ENCODE measurements at places on chromosomes 4 and X. TPM values are rescaled to one million over a fixed set of nuclear protein-coding genes. Genes with fewer than 3 reads are reported as not detected.
A peak's percentile ranks its signal among the peaks of the same experiment; 100 is the strongest.

- no peak for DNase-seq
Measured at GRCh38 chrX:25151749-25152148, 136.0 kb upstream of the ARX start.

GRCh38 chrX:111848541-111848940 lies 27.4 kb upstream of the TRPC5OS start:
- no peak for DNase-seq

DNA sequence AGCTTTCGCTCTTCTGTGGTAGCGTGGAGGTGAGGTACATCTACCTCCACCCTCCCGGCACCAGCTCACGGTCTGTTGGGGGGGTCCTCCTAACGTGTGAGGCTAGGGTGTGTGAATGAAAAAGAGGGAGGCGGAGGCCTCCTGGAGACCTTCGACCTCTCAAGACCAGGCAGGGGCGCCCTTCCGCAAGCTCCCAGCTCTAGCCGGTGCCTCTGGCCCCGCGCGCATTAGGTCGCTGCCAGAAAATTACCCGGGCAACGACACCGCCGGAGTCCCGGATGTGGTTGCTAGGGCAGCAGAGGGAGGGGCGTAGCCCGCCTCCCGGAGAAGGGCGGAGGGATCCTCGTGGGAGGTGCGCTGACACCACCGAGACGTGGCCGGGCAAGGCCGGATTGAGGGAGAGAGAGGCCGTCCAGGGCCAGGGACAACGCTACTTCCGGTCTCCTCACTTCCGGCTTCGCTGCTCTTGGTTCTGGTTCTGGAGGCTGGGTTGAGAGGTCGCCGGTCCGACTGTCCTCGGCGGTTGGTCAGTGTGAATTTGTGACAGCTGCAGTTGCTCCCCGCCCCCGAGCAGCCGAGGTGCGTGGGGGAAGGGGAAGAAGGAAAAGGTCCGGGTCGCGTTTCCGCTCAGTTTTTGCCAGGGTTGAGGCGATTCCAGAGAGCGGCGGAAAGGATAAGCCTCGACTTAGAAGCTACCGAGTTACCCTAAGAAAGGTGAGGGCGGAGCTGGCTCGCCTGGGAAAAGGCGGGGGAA lies at the start of the genes ARFIP1 and TIGD4:
Gene ARFIP1 (plus strand): TSS at position 442 of the 754 bp plus-strand sequence. CDS start 49,680 bp downstream, outside the sequence.
Gene TIGD4 (minus strand): TSS at position 218 of the 754 bp plus-strand sequence. CDS start 8,726 bp downstream, outside the sequence.
- DNase-seq: peak; percentile 92

PNMA5 gene
- 0.22 TPM for total RNA-seq

DNA sequence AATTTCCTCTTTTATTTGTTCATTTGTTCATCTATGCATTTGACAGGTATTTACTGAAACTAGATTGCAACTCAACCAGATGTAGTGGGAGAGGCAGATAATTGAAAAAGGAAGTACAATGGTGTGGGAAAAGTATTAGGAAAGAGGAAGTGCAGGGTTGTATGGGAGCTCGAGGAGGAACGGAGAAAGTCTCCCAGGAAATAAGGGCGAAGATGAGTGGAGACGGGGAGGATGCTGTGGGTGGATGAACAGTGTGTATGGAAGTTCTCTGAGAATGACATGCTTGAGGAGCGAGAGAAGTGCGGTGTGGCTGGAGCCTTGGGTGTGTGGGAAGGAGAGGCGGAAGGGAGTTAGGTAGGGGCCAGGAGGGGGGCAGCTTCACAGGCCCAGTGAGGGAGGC lies 87.5 kb upstream of the DHX15 start:
- DNase-seq: no peak

GRCh38 chr4:66266035-66266434 lies 595.7 kb upstream of the EPHA5 start:
- no peak for DNase-seq

MMRN1 gene
- not detected for total RNA-seq

DNA sequence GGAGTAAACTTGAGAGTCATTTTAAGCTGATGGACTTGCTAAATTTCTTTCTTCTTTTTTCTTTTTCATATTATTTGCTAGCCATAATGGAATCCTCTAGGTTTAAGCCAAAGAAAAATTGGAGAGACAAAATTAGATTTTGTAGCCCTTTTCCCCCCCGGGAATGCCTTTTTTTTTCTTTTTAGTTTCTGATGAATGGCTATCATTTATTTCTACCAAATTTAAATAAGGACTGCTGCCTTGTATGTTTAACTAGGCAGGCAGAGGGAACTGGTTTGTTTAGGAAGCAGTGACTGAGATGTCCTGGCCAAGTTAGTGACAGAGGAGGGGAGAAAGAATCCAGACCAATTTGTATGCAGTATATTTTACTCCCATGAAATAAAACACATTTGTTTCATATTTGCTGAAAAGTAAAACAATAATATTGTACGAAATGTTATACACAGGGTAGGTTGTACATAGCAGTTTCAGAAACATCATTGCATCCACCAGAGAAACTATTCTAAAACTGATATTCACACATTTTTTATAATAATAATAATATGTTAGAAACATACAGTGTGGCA lies 5.7 kb downstream of the PITX2 start:
- DNase-seq: no peak

- DNase-seq: no peak
Measured at GRCh38 chr4:15870079-15870478, 68.5 kb downstream of the FGFBP1 start.

DNA sequence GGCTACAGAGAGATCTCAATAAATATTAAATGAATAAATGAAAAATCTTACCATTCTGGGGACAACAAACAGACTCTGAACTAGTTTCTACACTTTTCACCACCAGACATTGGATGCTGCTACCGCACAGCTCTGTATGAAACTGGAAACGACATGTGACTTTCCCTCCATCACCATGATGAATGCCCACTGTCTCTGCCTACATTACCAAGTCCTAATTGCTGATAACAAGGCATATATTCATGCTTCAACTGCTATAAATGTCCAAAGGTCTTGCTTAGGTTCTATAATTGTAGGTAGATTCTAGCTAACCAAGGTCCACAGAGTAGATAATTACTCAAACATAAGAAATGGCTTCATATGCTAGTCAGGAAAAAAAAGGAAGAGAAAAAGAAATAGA lies 399.4 kb upstream of the ADGRL3 start:
- DNase-seq: no peak

VGLL1 gene
- not detected for total RNA-seq

SPANXA1 gene
- total RNA-seq: not detected

GRCh38 chr4:42672359-42673081 lies 15.6 kb upstream of the ATP8A1 start:
- DNase-seq: no peak

- no peak for DNase-seq
Measured at GRCh38 chr4:123807187-123807586, 410.6 kb downstream of the SPRY1 start.

PTTG2 gene
- not detected for total RNA-seq

- no peak for DNase-seq
Measured at GRCh38 chr4:151604238-151604637, 156.6 kb downstream of the GATB start.
